T-helper 22 cell (primary cell): ENCODE measurements at places on chromosomes 2 and 18.

DNA sequence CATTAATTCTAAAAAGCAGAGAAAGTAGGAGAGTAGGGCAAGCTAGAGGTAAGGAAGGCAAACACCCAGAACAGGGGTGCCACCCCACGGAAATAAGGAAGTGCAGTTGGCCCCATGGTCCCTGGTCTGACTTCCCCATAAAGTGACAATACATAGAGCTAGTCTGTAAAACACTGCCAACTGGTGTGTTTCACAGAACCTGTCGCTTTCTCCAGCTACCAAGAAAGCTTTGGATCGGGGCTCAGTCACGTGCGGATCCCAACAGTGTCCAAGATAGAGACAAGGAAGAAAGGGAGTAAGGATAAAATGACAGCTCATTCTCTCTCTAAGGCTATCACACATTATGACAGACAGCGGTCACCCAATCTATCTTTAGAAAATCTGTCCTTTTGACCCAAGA is 36.4 kb downstream of the TBC1D8 start:
- DNase-seq, result no peak

DNA sequence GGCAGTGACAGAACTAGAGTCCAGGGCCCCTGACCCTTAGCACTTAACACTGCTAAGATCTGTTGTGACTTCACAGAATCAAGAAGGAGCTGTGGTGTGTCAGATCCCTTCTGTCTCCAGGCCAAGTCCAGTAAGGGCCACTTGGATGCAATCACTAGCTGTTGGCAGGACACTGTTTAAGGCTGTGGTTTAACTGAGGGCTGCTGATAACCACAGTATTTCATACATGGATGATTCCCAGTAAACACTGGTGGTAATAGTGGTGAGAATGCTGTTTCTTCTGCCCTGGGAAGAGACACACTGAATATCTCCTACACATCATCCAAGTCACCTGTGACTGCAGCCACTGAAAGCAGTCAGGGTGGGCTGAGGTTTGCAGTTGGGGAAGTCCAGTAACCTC is 77.7 kb upstream of the FBXO11 start:
- no peak for DNase-seq

DNA sequence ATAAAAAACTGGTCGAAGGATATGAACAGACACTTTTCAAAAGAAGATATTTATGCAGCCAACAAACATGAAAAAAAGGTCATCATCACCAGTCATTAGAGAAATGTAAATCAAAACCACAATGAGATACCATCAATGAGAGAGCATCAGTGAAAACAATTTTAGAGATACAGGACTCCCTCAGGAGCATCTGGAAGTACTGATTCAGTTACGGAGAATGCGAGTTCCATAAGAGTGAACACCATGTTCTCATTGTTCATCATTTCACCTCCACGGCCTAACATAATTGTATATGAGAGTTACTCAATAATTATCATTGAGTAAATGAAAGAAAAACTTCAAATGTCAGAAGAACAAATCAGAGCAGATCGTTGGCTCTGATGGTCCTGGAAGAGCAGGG is 140.9 kb upstream of the TANK start:
- no peak for DNase-seq

DNA sequence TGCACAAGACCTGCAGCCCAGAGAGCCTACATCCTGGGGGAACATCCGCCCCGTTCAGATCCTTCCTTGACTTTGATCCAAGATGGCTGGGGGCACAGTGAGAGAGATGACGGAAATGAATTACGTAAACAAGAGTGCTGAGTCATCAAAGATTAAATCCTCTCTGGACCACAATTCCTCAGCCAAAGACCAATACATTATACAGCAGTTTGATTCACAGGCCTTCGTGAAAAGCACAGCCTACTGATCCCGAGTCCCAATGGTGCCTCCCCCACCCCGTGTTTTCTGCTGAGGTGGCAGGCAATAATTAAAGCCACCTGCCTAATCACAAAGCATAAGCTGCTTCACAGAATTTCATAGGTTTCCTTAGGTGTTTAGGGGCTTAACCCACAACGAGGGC is 43.0 kb downstream of the MYO5B start:
- DNase-seq, result no peak

- DNase-seq, result no peak
These were observed 7.3 kb downstream of the TEX261 start for GRCh38 chr2:70987386-70987785.

DNA sequence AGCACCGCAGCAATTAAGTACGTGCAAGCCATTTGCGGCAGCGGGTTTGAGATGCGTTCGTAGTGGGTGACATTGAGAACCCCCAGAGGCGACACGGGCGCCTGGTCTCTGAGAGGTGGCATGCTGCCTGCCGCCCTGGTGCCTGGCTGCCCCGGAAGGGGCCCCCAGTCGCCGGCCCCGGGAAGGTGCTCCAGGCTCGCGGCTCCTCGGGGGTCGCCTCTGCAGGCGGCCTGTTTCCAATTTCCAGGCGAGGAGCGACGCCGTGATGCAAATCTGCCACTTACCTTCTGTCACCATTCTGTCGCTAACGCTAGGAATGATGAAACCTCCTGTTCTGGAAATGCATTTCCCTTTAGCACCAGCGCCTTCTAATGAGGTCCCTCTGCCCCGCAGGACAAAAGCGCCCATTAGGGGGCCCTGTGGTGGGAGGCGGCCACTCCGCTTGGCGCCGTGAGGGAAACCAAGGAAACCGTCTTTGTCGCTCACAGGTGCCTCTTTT is 13.0 kb downstream of the KIF5C start:
- no peak for DNase-seq

DNA sequence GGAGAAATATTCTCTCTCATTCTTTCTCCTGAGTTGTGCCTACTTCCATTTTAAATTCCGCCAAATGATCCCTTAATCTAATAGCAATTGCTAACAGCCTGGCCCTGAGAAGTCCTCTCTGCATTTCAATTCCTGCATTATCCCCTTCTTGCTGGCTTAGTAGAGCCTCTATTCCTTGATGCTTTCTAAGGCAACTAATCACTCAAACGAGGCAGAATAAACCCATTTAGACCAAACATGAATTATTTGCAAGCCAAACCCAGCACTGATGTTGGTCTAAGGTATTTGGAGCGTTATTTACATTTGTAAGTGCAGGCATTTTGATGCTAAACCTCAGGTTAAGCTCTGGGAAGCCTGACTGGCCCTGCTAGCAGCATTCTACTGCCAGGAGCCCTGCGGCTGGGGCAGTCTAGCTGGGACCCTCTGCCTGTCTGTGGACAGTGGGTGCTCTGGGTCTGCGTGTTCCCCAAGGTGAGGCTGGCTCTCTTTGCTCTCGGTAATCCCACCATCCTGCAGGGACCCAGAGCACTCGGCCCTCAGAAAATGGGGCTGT is 173.1 kb upstream of the HS6ST1 start:
- no peak for DNase-seq

- no peak for DNase-seq
These were observed 236.0 kb upstream of the REV1 start for GRCh38 chr2:99725820-99726219.

DNA sequence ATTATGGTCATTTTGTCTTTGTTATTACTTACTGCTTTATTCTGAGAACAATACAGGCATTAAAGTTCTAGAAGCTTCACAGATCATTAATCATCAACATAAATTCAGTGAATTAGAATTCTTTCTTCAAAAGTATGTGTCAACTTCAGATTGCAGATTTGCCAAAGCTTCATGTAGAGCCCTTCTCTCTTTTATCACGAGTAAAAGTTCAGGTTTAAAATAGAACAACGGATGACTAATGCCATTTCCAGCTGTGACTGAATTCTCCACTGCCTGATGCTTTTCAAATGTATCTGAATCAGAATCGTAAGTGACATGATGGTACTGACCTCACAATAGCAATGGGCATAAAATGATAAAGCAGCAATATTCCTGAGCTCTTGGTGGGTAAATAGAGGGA is 116.0 kb downstream of the ABCA12 start:
- no peak for DNase-seq

- DNase-seq, result no peak
These were observed 51.3 kb downstream of the DDX1 start for GRCh38 chr2:15642815-15643500.

GRCh38 chr18:61993831-61994230 is 101.0 kb upstream of the RNF152 start:
- no peak for DNase-seq

- no peak for DNase-seq
These were observed 655.5 kb upstream of the FANCL start for GRCh38 chr2:58896638-58897037.

- DNase-seq, result no peak
These were observed 5.4 kb downstream of the MARS2 start for GRCh38 chr2:197710424-197711042.

DNA sequence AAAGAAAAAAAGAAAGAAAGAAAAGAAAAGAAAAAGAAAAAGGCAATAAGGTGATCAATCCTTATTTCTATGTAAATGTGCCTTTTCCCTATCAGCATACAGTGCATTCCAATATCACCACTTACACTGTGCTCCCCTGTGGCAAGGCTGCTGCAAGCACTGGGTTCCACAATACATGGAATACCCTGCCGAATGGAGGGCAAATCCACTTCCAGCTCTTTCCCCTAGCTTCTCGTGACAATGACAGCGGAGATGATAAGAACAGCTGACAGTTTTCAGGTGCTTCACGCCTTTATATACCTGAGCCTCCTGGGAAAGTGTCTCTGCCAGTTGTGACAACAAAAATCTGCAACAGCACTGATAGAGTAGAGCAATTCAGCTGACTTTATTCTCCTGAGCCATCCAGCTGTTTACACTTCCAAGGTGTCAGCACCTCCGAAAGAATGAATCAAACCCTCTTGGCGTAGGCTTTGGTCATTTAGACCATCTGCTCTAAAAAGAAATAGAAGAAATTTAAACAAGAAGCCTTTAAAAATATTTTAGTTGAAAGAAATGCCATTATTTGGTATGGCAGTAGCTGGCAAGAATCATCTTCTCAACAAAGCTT is 135.2 kb upstream of the RNF152 start:
- no peak for DNase-seq

GRCh38 chr2:62826141-62826540 is 120.6 kb downstream of the EHBP1 start:
- DNase-seq, result no peak

DNA sequence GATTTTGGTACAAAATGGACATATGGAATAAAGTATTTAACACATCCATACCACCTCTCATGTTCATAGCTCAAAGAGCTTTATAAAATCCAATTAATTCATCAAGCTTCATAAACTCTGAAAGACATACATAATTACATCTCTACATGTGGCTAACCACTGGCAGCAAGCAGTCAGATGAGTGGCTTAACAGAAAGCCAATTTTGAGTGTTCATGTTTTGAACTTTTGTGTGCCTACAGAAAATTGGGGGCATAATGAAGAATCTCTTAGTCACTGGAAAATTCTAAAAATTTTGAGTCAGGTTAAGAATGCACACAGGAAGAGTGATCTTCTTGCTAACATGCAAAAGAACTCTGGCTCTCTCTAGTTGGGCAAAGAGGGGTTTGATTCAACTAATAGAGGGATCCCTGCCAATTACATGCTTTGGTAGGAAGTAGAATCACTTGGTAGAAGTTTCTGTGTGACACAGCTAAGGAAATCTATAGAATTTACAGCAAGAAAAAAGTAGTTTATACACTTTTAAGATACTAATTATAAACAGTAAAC is 287.4 kb downstream of the NOL4 start:
- DNase-seq, result no peak

DNA sequence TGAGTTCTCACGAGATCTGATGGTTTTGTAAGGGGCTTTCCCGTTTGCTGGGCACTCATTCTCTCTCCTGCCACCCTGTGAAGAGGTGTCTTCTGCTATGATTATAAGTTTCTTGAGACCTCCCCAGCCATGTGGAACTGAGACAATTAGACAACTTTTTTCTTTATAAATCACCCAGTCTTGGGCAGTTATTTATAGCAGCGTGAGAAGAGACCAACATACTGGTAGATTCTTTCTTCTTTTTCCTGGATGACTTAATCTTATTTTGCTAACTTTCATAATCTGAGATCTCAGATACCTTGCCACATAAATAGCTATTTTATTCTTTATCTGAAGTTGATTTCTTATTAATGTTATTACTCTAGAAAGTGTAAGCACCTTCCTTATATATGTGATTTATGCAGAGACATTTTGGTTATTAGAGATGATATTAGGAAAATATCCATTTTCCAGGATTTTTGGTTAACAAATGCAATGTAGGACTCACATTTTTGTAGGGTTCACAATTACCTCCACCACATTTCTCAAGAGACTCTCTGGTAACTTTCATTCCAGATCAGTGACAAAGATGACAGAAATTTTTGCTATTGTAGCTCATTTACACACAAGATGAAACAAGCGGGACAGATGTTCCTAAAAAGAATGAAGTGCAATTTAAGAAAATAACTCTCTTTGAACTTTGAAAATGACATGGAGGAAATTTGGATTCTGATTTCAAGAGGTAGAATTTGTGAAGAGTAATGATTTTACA is 97.9 kb upstream of the RND3 start:
- DNase-seq, result no peak

DNA sequence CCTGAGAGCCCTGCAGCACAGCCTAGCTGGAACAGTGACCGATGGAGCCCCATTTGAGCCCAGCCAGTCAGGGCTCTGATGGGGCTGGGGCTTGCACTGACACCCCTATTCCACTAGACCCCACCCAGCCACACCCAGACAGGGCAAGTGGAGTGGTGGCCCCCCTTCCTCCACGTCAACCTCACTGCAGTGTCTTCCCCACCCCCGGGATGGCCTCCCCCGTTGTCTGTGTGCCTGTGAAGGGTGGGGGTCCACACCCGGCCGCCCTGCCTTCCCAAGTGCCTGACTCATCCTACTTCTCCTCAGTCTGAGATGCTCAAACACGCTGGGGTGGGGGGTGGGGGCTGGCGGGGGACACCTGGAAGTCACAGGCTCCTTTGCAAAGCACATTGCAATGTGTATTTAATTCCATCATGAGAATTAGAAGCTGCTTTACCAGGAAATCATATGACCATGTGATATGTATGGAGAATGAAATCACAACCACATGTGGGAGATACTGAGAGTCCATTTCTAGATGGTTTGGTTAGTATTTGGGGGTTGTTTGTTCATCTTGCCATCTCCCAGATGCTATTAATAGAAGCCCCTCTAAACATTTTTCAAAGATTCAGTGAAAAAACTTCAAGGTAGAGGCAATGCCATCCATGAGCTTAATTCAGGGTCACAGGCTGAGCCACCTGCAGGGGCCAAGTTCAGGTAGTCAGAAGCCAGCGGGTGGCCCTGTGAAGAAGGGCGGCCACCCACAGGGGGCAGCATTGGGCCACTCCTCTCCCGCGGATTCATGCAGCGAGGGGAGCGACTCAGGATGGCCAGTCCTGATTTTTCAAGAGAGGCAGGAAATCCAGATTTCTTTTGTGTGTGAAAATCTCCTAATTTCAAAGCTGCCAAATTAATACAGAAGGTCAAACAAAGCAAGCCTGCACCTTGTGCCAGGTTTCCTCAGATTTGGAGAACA is 22.7 kb upstream of the GMPPA start:
- no peak for DNase-seq

DNA sequence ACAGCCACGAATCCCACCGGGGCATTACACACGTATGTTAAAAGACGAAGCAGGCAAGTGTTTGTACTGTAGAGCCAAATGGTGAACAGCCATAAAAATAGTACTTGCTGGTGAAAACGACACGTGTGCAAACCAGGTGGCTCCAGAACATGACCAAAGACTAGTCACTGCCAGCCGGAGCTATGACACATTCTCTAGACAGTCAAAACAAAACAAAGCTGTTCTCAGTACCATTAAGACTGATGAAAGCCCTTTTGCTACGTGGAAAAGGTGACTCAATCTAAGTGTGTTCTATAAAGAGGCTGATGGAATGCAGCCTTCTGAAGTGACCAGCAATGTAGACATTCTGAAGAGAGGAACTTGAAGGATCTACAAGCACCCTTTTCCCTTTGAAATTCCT is 367.7 kb upstream of the NETO1 start:
- no peak for DNase-seq
